Skin of body (tissue), 3 donors: ENCODE measurements at places on chromosomes 2 and 18. TPM values are rescaled to one million over a fixed set of nuclear protein-coding genes. Genes with fewer than 3 reads are reported as not detected.

- peak; percentile 12 for DNase-seq
Observed at GRCh38 chr2:168090366-168091135, 156.8 kb downstream of the STK39 start.

- DNase-seq: no peak
Observed at GRCh38 chr18:55743133-55743532, 155.1 kb upstream of the TCF4 start.

- no peak for DNase-seq
Observed at GRCh38 chr2:31239593-31240177, 5.7 kb downstream of the EHD3 start.

- no peak for DNase-seq
Observed at GRCh38 chr2:57504787-57505186, 541.8 kb upstream of the VRK2 start.

The SERPINB10 gene
- total RNA-seq: 3.9 TPM
